ENCODE measurements at places on chromosomes 12 and 14. TPM values are rescaled to one million over a fixed set of nuclear protein-coding genes. Genes with fewer than 3 reads are reported as not detected.

Gene RAB15
- total RNA-seq, result 3.3 TPM

DNA sequence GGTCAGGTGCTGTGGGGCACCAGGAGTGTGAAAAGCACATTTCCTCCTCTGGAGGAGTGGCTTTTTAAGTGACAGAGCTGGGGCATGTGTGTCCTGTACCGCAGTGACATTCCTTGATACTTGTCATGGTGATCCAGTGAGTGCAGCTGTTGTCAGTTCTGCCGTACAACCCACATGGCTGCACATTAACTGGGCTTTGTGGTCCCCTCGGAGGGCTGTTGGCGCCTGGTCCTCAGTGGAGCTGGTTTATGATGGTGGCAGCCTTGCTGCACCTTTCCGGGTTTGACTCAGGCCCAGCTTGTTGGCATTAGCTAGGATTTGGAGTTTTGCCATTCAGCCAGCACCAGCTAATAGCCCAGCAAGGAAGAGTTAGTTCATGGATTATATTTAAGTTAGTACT is 77.0 kb downstream of the SLC25A47 start:
- no peak for DNase-seq

DNA sequence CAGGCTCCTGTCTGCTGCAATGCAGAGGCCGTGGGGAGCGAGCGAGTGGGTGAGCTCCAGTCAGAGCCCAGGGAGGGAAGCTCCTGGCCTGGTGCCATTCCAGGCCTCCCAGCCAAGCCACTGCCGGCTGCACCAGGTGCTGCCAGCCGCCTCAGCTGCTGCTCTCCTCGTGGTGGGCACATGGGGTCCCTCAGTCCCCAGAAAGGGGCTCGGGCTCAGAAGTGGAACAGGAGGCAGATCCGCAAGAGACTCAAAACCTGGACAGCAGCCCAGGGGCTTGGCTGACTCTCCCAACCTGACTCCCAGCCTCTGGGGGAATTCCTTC is 2.4 kb downstream of the ABCB9 start:
- peak; percentile 59 for DNase-seq

Gene TSFM
- 10.8 TPM for total RNA-seq

- DNase-seq, result no peak
Measured at GRCh38 chr14:53252141-53252540, 99.0 kb upstream of the DDHD1 start.

GRCh38 chr14:99280852-99281251 is 8.9 kb upstream of the BCL11B start:
- DNase-seq, result no peak

Gene VWF
- under 0.01 TPM for total RNA-seq

Gene TDP1
- total RNA-seq, result 39.2 TPM

Gene WNT1
- not detected for total RNA-seq

Gene ADCY4
- not detected for total RNA-seq

GRCh38 chr14:68807148-68807600 is 14.3 kb upstream of the ZFP36L1 start:
- peak; percentile 94 for DNase-seq

Gene C3AR1
- total RNA-seq, result 0.28 TPM

Gene RDH16
- total RNA-seq, result not detected

GRCh38 chr12:124233846-124234640 is 60.9 kb upstream of the RFLNA start:
- DNase-seq, result no peak

- no peak for DNase-seq
Measured at GRCh38 chr12:124387528-124387911, 92.6 kb downstream of the RFLNA start.

Gene NR2C1
- 12.7 TPM for total RNA-seq

DNA sequence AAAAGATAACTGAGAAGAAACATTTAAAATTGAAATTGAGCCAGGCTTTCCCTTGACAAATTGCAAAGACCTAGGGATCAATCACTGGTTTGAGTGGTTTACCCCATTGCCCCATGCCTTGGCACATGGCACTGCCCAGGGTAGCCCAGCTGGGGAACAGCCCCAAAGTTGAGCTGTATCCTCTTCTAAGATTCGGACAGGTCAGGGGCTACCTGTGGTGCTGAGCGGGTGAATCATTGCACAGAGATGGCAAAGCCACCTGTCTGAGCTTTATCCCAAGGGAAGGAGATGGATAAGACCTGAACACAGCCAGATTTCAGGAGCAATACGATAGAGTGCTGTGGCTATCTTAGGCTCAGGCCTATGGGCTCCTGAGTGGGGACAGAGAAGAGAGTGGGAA is 7.0 kb downstream of the IFI27L2 start:
- DNase-seq, result no peak

DNA sequence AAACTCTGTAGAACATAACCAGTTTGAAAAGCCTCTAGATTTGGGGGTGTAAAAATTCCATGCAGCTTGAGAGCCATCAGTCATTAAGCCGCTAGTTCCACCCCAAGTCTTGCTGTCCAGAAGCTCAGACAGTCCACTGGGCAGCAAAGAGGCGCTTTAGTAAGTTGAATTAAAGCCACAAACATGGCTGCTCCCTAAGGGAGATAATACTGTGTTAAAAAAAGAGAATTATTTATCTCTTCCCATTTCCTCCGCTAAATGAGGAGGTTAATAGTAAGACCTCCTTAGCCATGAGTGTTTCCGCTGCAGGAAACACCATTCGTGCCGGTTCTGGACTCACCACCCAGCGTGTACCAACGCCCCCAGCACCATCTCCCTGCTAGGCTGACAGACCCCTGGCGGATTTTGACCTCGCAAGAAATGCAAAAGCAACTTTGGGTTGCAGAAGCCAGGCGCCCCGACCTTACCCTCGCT is 536 bp downstream of the TM7SF3 start:
- DNase-seq, result peak; percentile 47

DNA sequence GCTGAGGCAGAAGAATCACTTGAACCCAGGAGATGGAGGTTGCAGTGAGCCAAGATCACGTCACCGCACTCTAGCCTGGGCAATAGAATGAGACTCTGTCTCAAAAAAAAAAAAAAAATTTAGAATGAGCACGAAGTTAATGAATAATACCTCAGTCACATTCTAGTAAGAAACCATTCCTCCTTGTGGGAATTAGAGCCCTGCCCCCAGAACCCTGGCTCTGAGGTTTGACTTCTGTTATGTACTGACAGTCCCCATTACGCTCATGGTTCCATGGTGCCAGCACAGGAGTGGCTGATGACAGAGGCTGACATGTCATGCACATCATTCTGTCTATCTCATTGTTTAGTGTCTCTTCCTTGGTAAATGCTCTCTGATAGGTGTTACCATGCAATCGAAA is 132.6 kb upstream of the FGD4 start:
- DNase-seq, result no peak

DNA sequence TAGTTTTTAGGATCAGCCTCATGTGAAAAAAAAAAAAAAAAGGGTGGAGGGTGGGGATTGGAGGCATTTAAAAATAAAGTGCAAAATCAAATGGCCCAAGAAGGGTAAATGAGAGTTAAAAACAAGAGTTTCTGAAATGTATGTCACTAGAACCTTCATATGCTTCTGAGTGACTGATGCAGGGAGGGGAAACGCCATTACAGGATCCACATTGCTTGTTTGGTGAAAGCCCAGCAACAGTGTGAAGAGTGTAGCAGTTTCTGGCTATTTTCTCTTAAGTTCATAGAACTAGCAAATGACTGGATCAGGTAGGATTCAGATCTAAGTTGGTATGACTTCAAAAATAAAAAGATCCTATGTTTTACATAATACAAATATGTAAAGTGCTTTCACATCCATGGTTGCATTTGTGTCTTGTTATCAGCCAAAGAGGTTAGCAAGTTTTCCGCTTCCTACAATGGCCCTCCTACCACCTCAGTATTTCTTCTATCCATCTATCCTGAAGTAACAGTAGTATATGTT is 2.9 kb downstream of the CHPT1 start:
- no peak for DNase-seq

- no peak for DNase-seq
Measured at GRCh38 chr14:104385531-104386101, 193.9 kb upstream of the C14orf180 start.

DNA sequence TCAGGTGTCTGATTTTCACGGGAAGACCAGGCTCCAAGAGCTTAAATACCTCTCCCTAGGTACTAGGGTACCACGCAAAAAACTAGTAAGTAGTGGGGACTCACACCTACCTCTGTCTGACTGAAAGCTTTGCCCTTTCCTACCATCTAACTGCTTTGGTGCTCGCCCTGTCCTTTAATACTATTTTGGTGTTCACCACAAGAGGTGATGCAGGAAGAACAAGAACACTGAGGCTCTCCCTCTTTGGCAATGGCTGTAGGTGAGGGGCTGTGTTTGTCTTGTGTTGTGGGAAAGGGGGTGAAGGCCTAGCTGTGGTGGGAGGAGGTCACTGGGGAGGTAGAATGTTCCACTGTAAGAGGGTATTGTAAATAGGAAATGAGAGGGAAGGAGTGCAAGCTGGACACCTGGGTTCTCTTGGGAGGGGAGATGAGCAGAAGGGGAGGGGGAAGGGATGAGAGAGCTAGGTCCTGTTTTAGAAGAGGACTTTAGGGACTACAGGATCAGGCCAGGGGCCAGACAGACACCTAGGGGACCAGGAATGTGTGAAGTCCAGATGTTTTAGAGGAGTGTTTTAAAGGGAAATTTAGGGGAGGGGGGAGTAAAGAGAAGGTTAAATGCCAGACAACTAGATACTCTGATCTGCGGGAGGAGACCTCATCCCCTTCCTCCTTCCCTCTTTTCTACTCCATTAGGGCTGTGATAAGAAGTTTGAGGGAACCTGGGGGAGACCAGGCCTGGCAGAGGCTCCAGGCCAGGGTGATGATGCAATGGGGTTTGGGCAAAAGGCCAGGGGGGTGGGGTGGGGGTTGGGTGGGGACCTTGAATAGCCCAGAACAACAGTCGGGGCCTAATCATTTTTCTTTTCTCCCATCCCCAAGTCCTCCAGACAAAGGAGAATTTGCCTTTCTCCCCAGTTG is 2.1 kb downstream of the ITGA5 start:
- no peak for DNase-seq

DNA sequence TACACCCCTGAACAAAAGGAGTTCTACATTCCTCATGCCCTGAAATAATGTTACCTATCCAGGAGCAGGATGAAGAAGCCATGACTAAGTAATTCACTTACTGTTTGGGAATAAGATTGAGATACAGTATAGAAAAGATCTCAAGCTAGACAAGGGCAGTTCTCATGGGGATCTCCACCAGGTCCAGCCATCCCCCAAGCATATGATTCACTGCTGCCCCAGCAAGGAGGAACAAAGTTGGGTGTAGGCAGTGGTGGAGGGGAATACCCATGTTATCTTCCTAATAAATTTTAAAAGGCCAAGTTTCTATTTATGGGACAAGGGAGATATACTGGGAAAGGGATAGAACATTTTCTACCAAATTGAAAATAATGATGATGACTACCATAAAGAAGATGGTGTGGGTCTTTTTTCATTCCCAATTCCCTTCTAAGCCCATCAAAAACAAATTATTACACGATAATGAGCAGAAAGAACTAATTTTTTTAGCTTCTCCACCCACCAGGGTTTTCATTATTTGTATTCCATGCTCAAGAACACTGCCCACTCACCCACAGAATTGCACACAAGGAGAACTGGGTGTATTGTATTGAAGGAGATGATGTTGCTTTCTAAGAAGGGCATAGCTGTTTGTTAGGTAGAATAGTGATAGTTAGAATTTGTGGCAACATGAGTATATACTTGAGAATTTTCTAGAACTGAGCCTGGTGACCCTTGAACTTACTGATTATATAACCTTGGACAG is 204.6 kb downstream of the BTG1 start:
- no peak for DNase-seq

DNA sequence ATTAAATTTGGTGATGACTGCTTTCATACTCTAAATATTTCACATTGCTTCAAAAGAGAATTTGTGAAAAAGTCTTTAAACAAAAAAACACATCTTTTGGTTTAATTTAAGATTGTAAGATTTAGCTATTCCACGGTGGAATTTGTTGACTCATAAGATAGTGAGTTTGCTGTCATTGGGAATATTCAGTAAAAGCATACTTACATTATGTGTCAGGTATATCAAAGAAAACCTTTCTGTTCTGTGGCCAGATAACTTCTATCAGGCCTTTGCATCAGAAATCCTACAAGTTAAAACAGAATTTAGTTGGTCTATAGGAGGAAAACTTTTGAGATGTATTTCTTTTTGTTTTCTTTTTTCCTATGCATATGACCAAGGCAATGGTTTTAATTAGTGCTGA is 148.8 kb upstream of the E2F7 start:
- DNase-seq, result peak; percentile 70

- DNase-seq, result peak; percentile 80
Measured at GRCh38 chr12:42299392-42300308, 26.2 kb downstream of the ZCRB1 start.

DNA sequence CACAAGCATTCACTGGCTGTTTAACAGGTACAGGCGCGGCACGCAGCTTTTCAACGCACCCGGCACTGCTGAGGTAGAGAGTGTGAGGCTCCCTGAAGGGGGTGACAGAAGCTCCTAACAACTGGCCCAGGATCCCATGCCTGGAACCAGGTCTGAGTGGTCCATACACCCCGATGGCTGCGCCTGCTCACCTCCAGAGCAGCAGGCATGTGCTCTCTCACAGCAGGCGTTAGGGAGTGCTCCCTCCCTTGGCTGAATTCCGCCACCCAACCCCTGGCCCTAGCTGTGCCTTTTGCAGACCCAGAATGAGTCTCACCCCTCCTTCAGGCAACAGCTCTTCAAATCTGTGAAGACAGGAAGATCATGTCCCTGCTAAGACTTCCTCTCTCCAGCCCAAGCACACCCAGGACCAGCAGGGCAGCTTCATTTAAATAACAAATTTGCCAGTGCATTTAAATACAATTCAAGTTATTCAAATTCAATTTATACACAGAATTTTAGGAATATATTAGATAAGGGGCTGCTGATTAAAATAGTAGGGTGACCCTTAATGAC is 86.0 kb downstream of the SETD3 start:
- no peak for DNase-seq

Gene PTGDR
- total RNA-seq, result not detected

DNA sequence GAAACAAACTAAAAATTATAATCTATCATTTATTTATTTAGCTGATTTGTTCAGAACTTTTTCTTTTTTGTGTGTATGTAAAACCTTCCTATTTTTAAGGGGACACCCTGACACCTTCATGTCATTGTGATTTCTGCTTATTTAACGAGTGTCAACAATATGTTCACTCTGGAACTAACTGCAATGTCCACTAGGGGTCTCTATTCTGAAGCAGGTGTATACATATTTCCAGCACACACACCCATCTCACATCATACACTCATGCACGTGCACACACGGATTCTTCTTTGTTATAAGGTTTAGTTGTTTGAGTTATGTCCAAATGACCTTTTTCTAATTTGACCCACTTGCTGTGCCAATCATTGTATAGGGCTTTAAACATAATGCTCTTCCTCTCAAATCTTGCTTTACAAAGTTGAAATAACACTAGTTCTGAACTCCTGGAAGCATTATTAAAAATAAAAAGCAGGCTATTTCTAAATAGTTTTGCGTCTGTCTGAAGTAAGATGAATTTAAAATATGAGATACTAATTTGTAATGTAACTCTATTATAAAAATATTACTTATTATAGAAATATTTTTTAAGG is 15.5 kb downstream of the E2F7 start:
- DNase-seq, result peak; percentile 70

DNA sequence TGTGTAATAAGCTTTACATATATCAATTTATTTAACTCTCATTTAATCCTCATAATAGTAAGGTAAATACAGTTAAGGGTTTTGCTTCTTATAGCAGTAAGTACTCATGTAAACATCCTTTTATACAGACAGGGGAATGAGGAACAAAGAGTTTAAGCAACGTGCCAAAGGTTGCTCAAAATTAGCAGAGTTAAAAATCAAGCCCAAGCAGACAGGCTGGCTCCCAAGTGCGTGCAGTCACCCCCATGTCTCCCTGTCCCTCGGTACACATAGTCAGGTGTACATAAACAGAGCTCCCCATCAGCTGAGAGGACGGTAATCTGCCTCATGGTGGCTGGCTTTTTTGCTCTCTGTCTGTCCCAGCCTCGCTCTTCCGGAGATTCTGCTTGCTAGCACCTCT is 126.4 kb downstream of the DERA start:
- DNase-seq, result no peak

All from IMR-90 (cell line).